ENCODE measurements at places on chromosomes 6 and 20. TPM values are rescaled to one million over a fixed set of nuclear protein-coding genes. Genes with fewer than 3 reads are reported as not detected.

- H3K4me1 ChIP-seq = no peaks in the 10 kb centered on the region
- no peak overlapping the region for H3K4me3 ChIP-seq
- H3K27ac ChIP-seq = no peak overlapping the region
These were observed 325.6 kb downstream of the UBE3D start for GRCh38 chr6:82740072-82740471.

DNA sequence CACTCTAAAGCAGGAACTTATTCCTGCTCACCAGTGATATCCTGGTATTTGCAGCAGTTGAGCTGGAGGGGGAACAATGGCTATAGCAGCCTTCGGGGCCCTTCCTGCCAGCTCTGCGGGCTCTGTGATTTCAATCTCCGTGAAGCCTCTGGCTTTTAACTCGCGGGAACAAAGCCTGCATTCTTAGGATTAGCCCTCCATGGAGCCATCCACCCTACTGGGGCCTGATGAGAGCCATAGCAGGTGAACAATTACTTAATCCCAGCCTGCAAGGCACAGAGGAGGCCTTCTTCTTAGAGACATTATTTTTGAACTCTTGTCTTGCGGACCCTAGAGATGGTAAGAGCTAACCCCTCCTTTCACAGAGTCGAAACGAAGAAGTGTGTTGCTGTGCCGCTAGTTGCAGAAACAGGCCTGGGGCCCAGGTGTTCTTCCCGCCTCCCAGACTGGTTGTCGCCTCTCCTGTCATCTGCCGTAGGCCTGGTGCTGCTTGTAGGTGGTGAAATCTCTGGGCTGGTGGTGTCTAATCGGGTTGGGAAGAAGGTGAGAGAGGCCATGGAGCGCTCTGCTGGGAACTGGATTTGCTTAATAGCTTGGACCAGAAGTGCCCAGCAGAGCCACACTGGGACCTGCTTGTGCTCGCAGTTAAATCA is 9.7 kb downstream of the GHRH start:
- DNase-seq = no peak
- no peak overlapping the region for H3K27ac ChIP-seq
- H3K36me3 ChIP-seq = no peaks in the 10 kb centered on the region
- H3K27me3 ChIP-seq = no peaks in the 10 kb centered on the region
- H3K4me3 ChIP-seq = no peak overlapping the region
- H3K4me1 ChIP-seq = no peaks in the 10 kb centered on the region

GRCh38 chr6:398558-399078 is 7.1 kb downstream of the IRF4 start:
- no peaks in the 10 kb centered on the region for H3K27me3 ChIP-seq
- H3K27ac ChIP-seq = no peak overlapping the region
- H3K36me3 ChIP-seq = peaks cover 17% of the 10 kb centered on the region
- H3K4me1 ChIP-seq = peaks cover 43% of the 10 kb centered on the region
- no peak overlapping the region for H3K4me3 ChIP-seq

- H3K27ac ChIP-seq = no peak overlapping the region
- no peaks in the 10 kb centered on the region for H3K27me3 ChIP-seq
- peaks cover 43% of the 10 kb centered on the region for H3K36me3 ChIP-seq
- DNase-seq = no peak
These were observed 76.7 kb upstream of the SYNJ2 start for GRCh38 chr6:157904999-157905398.

DNA sequence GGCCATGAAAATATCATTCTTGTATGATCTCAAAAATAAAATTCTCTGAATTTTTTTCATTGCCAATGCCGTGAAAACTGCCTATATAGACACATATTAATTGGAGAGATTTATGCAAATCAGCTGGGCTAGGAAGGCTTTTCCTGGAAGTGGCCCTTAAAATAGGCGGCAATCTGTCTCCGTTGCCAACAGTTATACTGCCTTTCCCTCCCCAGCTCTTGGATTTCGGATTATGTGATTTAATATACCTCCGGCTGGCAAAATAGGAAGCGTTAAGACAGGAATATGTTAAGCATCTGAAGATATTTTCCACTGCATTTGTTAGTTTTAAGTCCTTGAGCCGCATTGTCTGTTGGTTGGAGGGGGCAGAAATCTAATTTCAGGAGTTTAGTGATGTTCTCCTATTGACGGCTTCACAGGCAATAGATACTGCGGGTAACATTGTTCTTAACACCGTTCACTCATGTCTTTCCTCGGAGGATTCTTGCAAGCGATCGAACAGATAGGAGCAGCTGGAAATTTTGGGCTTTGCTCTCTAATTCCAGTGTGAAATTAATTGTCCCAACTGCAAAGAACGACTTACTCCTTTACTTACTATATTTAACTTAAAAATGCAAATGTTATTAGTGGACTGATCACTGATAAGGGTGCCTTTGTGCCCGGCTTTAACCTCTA is 113.3 kb downstream of the LINC00237 start:
- H3K27ac ChIP-seq = no peak overlapping the region
- no peaks in the 10 kb centered on the region for H3K36me3 ChIP-seq
- no peak overlapping the region for H3K4me3 ChIP-seq
- no peak for DNase-seq
- no peaks in the 10 kb centered on the region for H3K4me1 ChIP-seq

- peaks cover 35% of the 10 kb centered on the region for H3K4me1 ChIP-seq
- peak overlapping the region; percentile 46 for H3K27ac ChIP-seq
- DNase-seq = no peak
- H3K36me3 ChIP-seq = peaks cover 40% of the 10 kb centered on the region
- H3K4me3 ChIP-seq = no peak overlapping the region
These were observed 2.3 kb downstream of the SLC2A4RG start for GRCh38 chr20:63741676-63742380.

GRCh38 chr6:45595010-45595851 is 217.5 kb upstream of the SUPT3H start:
- H3K27ac ChIP-seq = peak overlapping the region; percentile 11
- H3K4me3 ChIP-seq = no peak overlapping the region
- peaks cover 17% of the 10 kb centered on the region for H3K4me1 ChIP-seq
- H3K27me3 ChIP-seq = no peaks in the 10 kb centered on the region

DNA sequence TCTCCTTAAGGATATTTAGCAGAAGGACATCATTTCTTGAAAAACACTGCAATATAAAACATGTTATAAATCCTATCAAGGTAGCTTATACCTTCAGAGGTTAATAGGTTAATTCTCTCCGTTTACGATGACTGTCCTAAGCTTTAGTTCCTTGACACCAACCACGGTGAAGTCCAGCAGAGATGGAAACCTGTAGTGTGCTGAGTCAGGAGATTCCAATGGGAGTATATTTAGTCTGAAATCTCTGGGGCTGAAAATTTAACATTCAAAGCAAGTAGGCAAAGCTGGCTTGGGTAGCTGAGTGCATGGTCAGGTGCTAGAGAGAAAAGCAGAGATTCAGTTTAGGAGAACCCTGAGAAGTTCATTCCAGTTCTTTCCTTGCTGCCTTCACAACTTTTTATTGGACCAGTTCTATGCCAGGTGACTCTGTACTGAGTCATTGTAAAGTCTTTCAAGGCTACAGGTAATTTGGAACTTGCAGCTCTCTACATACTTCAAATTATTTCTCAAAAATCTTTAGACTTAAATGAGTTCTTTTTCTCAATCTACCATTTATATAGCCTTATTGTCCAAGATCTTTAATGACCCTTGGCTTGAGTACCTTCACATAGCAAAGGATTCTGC is 1009.4 kb upstream of the FLRT3 start:
- no peak for DNase-seq
- no peak overlapping the region for H3K4me3 ChIP-seq
- H3K27me3 ChIP-seq = no peaks in the 10 kb centered on the region
- no peak overlapping the region for H3K27ac ChIP-seq
- no peaks in the 10 kb centered on the region for H3K36me3 ChIP-seq

- no peaks in the 10 kb centered on the region for H3K27me3 ChIP-seq
- no peak overlapping the region for H3K27ac ChIP-seq
- no peaks in the 10 kb centered on the region for H3K36me3 ChIP-seq
These were observed 255.8 kb downstream of the HDGFL1 start for GRCh38 chr6:22825210-22825609.

GRCh38 chr20:48716086-48716485 is 111.7 kb downstream of the PREX1 start:
- peak; percentile 62 for DNase-seq
- H3K27me3 ChIP-seq = no peaks in the 10 kb centered on the region
- peak overlapping the region; percentile 13 for H3K4me3 ChIP-seq
- peaks cover 80% of the 10 kb centered on the region for H3K4me1 ChIP-seq
- H3K36me3 ChIP-seq = peaks cover 5% of the 10 kb centered on the region

GRCh38 chr6:161347125-161347524 is 73.3 kb upstream of the AGPAT4 start:
- no peak overlapping the region for H3K27ac ChIP-seq
- H3K36me3 ChIP-seq = no peaks in the 10 kb centered on the region
- DNase-seq = no peak

DNA sequence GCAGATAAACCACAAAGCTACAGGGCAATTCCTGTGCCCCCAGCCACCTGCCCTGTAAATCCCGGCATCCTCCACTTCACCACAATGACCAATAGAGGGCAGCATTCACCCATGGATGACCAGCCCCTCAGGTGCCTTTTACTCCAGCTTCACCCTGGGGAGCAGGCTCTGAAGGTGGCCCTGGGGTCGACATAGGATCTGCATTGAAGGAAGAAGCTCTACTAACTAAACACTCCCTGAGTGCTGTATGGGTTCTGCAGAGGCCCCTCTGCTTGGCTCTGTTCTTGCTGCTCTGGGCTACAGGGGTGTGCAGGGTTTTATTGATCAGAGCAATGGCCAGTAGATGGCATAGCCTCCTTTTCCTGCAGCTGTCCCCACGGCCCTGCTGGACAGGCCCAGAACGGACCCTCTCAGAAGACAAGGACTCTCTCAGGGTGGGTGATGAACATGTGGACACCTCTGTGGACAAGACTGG is 20.3 kb downstream of the CST4 start:
- no peak overlapping the region for H3K27ac ChIP-seq
- H3K4me3 ChIP-seq = no peak overlapping the region
- no peaks in the 10 kb centered on the region for H3K27me3 ChIP-seq
- DNase-seq = no peak

- H3K27me3 ChIP-seq = no peaks in the 10 kb centered on the region
- H3K4me1 ChIP-seq = no peaks in the 10 kb centered on the region
- peaks cover 41% of the 10 kb centered on the region for H3K36me3 ChIP-seq
- no peak for DNase-seq
- H3K4me3 ChIP-seq = no peak overlapping the region
These were observed 102.3 kb downstream of the CTNNBL1 start for GRCh38 chr20:37796121-37796520.

GRCh38 chr20:41359541-41360011 is 7.0 kb downstream of the EMILIN3 start:
- peaks cover 3% of the 10 kb centered on the region for H3K27me3 ChIP-seq
- H3K36me3 ChIP-seq = no peaks in the 10 kb centered on the region
- H3K27ac ChIP-seq = no peak overlapping the region
- DNase-seq = no peak
- no peaks in the 10 kb centered on the region for H3K4me1 ChIP-seq

GRCh38 chr20:57352305-57352704 is 1.2 kb downstream of the RAE1 start:
- H3K36me3 ChIP-seq = peaks cover 13% of the 10 kb centered on the region
- no peaks in the 10 kb centered on the region for H3K27me3 ChIP-seq
- DNase-seq = no peak
- no peak overlapping the region for H3K27ac ChIP-seq
- H3K4me1 ChIP-seq = peaks cover 21% of the 10 kb centered on the region

GRCh38 chr20:53824779-53825178 is 231.1 kb upstream of the ZNF217 start:
- H3K27me3 ChIP-seq = no peaks in the 10 kb centered on the region
- no peaks in the 10 kb centered on the region for H3K36me3 ChIP-seq
- no peak overlapping the region for H3K27ac ChIP-seq
- H3K4me3 ChIP-seq = no peak overlapping the region
- no peak for DNase-seq

DNA sequence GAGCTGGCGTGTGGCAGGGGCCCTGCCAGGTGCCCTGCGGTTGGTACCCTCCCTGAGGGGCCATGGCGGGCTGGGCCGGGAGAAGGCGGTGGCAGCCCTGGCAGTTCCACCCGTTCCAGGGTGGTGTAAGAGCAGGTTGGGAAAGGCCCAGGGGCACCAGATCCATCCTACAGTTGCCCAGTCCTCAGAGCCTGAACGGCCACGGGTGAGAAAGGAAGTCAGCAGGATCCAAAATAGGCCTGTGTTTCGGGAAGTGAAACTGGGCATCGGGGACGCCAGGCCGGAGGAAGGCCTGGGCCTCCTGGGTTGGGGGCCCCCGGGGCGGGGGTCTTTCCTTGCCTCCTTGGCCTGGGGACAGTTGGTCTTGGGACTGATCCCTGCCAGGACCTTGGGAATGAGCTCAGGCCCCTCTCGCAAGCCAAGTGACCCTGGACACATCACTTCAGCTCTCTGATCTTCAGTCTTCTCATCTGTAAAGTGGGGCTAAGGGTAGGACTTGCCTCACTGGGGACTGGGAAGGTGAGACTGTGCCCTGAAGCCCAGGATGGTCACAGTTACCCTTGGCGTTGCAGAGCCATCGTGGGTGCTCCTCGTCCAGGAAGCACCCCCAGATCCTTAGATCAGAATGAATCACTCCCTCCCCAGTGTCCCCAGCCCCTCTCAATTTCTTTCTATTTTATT is 18.1 kb upstream of the NOL4L start:
- H3K4me3 ChIP-seq = no peak overlapping the region
- DNase-seq = no peak

DNA sequence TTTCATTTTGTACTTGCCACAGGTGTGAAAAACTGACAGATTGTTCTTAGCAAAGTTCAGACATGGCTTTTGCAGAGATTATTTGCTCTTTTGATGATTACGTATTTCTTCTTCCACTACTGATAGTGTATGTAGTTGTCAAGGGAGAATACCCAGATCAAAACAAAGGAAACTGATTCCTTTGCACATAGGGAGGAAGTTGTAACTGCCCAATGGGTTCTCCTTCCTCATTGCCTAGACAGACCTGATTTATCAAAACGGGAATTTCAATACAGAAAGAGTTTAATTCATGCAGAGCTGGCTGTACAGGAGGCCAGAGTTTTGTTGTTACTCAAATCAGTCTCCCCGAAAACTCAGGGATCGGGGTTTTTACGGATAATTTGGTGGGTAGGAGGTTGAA is 214.7 kb downstream of the BCAS1 start:
- H3K4me1 ChIP-seq = peaks cover 11% of the 10 kb centered on the region
- no peak for DNase-seq
- H3K36me3 ChIP-seq = no peaks in the 10 kb centered on the region
- no peak overlapping the region for H3K27ac ChIP-seq

The SAMD10 gene
- total RNA-seq = 12.0 TPM

The TREM1 gene
- total RNA-seq = 2.8 TPM

The KCNG1 gene
- total RNA-seq = not detected

The RUNX2 gene
- total RNA-seq = 17.5 TPM

The ELOVL4 gene
- 1.0 TPM for total RNA-seq

The CRYBG1 gene
- 58.5 TPM for total RNA-seq

The SMOC2 gene
- not detected for total RNA-seq

The DACT2 gene
- not detected for total RNA-seq

The ETV7 gene
- total RNA-seq = 0.73 TPM

The FAM83C gene
- total RNA-seq = not detected

The PMEPA1 gene
- total RNA-seq = 18.0 TPM

The ATP9A gene
- total RNA-seq = 0.11 TPM

All from CD4-positive, alpha-beta T cell (primary cell).